ENCODE measurements at places on chromosomes 16 and 17.

DNA sequence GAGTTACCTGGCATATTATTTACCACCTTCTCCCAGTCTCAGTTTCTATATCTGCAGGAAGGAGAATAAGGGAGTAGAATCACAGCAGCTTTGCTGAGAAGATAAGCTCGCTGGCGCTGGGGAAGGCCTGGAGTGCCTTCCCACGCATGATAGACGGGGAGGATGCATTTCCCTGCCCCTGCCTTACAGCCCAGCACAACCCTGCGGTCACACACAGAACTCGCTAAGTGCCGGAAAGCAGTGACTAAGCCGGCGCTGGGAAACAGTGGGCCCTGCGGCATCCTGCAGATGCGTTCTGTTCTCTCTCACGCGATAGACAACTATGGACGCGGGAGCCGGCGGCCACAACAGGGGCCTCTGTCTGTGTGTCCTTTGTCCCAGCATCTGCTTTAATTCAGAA, 4.8 kb downstream of the CA5A start:
- no peak for DNase-seq

DNA sequence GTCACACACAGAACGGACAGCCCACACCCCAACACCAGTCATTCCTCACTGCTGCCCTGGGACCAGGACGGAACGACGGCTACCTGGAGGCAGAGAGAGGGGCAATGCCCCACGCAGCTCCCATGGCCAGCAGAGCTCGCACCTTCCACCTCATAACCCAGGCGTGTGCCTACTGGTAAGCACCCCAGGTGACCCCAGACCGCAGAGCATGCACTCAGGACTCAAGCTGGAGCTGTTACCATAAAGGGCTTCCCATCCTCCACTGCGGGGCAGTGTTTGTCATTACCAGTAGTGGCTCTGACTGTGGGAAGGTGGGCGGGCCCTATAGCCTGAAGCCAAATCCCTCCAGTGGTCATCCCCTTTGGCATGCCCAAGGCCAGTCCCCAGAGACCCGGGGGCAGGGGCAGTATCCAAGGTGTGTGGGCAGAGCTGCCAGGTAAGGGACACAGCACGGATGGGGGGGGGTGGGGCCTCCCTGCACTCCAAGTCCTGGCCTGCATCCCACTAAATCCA, 4.7 kb upstream of the BCAR1 start:
- no peak for DNase-seq

DNA sequence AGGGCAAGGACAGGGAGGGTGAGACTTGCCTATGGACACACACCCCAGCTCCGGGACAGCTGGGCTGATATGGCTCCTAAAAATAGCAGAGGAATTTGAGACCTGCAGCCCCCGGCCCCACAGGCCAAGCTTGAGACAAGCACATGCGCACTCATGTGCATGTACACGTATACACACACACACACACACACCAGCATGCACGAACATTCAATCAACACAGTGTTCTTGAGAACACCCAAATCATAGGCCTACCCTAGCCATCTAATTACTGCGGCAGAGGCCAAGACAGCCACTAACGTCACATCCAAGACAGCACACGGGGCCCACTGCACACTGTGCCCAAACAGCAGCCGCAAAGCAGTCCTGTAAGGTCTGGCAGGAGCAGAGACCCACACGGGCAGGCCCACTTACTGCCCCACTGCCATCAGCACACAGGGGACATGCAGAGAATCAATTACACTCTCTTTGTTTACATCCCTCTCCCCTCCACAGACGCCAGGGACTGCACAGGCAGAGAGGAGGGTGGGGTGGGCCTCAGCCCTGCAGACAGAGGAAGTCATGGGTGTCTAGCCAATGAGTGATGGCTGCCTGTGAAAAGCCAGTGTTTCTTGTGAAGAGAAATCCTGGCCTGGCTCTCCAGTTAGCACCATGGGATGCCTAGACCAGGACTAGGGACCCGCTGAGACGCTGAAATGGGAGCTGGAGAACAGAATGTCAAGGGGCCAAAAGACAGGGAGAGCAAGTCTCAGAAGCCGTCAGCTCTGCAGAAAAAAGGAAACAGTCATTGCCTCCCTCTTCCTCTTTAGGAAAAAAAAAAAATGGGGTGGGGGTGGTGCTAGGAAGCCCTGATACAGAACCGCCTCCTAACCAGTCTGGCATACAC, 39.3 kb downstream of the MYO18A start:
- DNase-seq = no peak

GRCh38 chr17:66578781-66579489, 256.0 kb upstream of the CACNG5 start:
- DNase-seq = peak; percentile 37

- DNase-seq = no peak
Measured at GRCh38 chr17:63997341-63998048, 656 bp upstream of the PRR29 start.

All from left lobe of liver (tissue), 2 donors.